ENCODE measurements at places on chromosomes 5 and 9.

DNA sequence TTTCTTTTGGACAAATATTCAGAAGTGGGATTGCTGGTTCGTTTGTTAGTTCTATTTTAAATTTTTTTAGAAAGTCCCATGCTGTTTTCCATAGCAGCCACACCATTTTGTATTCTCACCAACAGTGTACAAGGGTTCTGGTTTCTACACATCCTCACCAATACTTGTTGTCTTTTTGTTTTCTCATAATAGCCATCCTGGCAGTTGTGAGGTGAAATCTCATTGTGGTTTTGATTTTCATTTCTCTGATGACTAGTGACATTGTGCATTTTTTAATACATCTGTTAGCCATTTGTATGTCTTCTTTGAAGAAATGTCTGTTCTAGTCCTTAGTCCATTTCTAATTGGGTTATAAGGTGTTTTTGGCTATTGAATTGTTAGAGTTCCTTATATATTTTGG lies 214.3 kb downstream of the ARRDC3 start:
- no peak for DNase-seq

- DNase-seq: no peak
These were observed 242.1 kb downstream of the HCN1 start for GRCh38 chr5:45454114-45454513.

- DNase-seq: peak; percentile 78
These were observed 115.4 kb downstream of the RGS3 start for GRCh38 chr9:113578882-113579282.

DNA sequence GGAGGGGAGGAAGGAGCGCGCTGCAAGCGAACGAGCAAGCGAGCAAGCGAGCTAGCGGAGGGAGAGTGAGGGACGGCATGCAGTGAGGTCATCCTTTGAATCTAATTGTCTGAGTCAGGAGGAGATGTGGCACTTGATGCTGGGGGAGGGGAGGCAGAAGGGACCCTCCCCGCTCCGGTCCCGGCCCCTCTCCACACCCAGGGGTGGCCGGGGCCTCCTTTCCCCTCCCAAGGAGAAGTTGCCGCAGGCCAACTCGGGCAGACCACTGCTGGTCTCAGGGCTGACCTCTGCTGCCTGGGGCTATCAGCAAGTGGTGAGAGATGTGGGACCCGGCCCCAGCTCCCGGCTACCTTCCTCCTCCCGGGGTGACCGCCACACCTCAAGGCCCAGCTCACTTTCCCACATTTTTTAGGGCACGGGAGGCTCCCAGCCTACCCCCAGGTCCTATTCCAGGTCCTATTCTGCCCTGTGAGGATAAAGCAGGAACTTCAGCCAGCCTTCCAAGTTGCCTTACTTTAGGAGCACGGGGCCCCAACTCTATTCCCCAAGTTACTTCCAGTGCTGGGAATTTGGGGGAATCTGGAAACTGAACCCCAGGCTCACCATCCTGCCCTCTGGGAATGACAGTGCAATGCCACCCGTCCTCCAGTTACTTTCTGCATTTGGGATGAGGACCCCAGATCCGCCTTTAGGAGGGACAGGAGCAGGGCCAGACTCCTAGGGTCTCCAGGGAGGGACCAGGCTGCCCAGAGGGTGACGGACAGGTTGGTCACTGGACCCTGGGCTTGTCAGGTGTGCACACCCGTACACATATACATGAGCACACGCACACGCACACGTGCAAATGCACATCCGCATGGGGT lies 11.1 kb downstream of the CNTFR start:
- DNase-seq: no peak

GRCh38 chr5:131282235-131282634 lies 18.4 kb downstream of the CDC42SE2 start:
- DNase-seq: no peak

DNA sequence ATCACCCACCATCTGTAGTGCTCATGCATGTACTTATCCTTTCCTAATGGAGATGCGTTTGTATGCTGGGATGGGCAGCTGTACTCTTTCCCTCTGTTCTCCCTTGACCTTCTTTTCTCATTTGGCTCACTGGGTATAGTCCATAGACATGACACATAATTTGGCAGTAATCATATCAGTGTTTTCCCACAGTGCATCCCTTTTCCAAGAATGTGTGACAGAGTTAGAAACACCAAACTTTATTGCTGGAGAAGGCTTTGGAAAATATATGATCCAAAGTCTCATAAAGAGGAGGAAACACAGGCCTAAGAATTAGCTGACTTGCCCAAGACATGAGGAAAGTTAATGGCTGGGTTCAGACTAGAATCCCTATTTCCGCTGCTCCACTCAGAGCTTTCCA lies 1233.4 kb upstream of the DMAC1 start:
- no peak for DNase-seq

DNA sequence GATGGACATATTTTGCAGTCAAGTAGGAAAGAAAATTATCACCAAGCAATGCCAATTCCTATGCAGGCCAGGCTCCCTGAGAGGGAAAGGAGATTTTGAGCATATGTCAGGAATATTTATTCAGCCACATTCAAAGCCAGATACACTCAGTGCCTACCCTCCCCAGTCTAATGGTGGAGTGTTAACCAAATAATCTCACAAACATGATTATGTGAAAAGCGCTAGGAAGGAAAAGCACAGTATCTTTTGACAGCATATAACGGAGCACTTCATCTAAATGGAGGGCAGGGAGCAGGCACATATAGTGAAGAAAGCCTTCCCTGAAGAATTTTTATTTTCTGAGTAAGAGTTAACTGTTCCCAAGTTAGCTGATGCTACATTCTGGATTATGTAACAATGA lies 80.3 kb upstream of the SLC30A5 start:
- no peak for DNase-seq

DNA sequence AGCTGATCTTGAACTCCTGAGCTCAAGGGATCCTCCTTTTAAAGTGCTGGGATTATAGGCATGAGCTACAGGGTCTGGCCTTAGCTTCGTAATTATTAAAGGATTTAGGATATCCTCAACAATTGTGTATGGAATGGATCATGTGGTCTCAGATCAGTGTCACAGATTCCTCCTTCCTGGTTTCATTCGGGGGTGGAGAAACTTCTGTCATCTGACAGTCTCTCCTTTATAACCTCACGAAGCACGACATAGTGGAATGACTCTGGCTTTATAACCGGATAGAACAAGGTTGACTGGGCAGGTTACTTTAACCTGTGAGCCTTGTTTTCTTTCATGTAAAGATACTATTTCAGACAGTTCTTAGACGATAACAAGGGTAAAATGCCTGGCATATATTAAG lies 4.4 kb upstream of the GNG10 start:
- DNase-seq: no peak

DNA sequence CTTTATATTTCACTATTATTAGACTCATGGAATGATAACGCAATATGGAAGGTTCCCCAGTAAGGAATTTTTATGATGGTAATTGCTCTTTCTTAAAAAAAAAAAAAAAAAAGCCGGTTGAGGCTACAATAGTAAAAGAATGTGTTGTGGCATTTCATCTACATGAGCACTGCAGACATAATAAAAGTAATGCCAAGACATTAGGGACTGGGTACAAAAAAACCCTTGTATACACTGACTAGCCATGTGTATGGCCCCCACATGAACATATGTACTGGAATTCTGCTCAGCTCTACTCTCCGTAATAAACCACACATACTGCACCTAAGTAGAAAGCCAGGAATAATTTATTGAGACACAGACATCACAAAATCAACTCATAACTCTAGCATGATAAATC lies 218.4 kb downstream of the ADAMTS6 start:
- no peak for DNase-seq

GRCh38 chr5:81506900-81507588 lies 113.1 kb upstream of the ACOT12 start:
- no peak for DNase-seq

- DNase-seq: no peak
These were observed 30.6 kb downstream of the CORO2A start for GRCh38 chr9:98161851-98162250.

GRCh38 chr9:95181835-95182234 lies 135.7 kb downstream of the FANCC start:
- no peak for DNase-seq

- no peak for DNase-seq
These were observed 593.8 kb downstream of the CDK5RAP2 start for GRCh38 chr9:119986205-119986604.
